ENCODE measurements at places on chromosomes 7 and 10.

GRCh38 chr7:112069879-112070321 lies 136.3 kb downstream of the DOCK4 start:
- DNase-seq = peak; percentile 23

DNA sequence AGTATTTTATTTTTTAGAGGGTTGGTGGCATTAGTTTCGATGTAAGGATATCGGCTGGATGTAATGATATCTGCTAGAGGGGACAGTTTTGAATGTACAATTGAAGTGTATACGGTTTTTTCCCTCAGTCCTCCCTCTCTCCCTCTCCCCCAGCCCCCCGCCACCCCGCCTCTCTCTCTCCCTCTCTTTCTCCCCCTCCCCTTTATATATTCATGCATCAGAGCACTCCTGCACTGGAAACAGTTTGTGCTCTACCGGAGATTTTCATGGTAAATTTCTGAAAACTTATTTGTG lies 1.6 kb downstream of the GLCCI1 start:
- no peak for DNase-seq

DNA sequence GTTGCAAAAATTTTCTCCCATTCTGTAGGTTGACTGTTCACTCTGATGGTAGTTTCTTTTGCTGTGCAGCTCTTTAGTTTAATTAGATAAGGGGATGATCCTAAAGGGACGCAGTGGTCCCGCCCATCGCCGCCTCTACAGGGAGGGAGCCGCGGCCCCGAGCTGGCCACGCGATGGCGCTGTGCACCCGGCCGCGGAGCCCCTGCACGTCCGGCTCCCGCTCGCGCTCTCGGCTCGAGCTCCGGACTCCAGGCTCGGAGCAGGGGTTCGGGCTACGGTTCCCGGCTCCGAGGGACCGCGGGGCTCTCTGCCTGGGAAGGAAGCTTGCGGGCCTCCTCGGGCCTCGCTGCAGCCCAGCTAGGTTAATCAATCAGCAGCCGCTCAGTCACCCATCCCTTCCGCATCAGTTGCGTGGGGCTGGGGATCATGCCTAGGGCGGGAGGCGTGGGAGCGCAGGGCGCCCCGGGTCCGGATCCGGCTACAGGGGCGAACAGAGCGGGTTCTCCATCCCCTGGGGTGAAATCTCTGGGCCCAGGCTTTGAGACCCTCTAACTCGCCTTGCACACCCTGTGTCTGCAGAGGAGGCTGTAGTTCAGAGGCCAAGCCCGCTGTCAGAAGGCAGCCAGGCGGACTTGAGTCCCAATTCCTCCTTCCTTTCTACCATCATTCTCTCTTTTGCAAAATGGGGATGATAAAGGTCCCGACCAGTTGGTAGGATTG lies 97.9 kb downstream of the WDR11 start:
- peak; percentile 2 for DNase-seq

DNA sequence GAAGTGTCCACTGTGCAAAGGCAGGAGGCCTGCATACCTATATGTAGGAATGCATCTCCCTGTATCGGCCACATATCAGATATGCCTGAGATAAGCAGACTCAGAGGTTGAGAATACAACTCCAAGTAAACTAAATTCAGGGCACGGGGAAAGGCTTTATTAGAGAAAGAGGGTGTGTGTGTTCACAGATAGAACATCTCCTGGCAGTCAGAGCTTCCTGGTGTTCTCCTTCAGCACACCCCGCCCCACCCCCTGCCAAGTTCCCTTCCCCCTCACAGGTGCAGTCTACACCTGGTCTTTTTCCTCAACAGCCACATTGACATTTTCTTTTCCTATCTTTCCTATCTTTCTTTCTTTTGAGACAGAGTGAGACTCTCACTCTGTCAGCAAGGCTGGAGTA lies 17.1 kb downstream of the GBX1 start:
- no peak for DNase-seq

DNA sequence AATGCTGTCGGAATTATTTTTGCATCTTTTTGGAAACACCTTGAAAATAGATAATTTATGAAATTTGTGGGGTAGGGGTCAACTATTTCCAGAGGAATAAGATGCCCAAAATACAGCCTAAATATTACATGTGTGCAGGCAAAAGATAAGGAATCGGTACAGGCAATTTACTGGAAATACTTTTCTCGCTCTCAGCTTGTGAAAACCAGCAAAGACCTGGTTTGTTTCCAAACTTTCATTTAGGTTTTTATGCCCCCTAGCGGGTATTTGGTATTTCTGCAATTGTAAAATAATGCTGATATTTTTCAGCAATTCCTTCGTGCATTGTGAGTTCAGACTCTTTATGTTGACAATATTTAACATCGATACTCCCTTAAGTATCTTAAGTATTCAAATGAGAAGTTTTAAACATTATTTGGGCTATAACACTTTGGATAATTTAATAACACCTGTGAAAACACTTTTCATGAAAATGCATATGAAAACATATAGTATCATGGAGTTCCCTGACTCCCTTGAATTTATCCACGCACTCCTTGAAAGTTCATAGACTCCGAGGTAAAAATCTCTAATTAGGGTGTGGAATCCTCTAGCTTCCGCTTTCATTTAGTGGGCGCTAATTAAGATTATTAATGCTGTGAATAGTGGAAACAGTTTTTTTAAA lies 132.4 kb downstream of the TSPAN12 start:
- no peak for DNase-seq

DNA sequence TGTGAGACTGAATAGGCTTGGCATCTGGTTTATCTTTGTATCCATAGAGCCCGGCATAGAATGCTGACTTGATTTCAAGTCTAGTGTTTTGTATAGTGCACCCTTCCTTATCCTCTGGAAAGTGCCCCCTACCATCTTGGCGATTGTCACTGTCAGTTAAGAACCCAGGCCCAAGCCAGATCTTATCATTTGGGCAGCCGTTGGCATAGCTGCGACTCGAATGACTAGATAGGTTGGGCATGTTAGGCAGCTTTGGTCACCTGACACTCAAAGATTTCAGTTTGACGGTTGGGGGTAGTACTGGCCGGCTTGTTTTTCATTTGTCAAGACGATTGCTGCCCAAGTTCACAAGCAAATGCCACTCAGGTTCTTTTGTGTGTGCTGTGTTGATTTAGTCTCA lies 6.6 kb downstream of the NIPSNAP2 start:
- DNase-seq = no peak

GRCh38 chr7:87225696-87226095 lies 6.2 kb upstream of the TMEM243 start:
- DNase-seq = peak; percentile 35

- no peak for DNase-seq
Observed at GRCh38 chr7:109834851-109835250, 1256.1 kb upstream of the LRRN3 start.

- no peak for DNase-seq
Observed at GRCh38 chr10:92387289-92387940, 96.4 kb downstream of the MARCHF5 start.

- no peak for DNase-seq
Observed at GRCh38 chr7:15399441-15399840, 162.4 kb downstream of the AGMO start.

DNA sequence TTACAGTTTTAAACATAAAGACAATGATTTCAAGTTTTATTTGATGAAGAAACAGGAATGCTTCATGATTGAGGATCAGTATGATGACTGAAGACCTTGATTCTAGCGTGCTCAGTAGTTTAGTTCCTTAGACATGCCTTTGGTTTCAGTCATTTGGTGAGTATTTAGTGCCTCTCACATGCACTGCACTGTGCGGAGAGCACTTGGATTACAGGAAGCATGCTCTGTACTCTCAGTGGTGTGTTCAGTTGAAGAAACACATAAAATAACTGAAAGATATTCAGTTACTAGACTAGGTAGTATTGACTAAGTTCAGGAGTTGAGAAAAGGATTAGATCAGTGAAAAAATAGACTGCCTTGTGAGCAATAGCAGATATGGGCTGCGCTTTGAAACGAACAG lies 25.5 kb downstream of the RBM17 start:
- no peak for DNase-seq

DNA sequence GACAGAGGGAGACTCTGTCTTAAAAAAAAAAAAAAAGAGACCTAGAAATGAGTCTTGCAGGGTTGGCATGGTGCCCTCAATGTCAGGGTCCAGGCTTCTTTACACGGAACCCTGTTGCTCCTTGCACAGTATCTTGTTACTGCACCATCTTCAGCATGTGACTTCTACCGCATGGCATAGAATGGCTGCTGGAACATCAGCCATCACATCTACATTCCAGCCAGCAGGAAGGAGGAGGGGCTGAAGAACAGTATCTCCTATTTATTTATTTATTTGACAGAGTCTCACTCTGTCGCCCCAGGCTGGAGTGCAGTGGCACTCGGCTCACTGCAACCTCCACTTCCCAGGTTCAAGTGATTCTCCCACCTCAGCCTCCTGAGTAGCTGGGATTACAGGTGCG lies 3.7 kb upstream of the ACHE start:
- DNase-seq = no peak
